ENCODE measurements at places on chromosomes 2 and 18.

- no peak for DNase-seq
These were observed 30.7 kb upstream of the PPM1B start for GRCh38 chr2:44137872-44138551.

DNA sequence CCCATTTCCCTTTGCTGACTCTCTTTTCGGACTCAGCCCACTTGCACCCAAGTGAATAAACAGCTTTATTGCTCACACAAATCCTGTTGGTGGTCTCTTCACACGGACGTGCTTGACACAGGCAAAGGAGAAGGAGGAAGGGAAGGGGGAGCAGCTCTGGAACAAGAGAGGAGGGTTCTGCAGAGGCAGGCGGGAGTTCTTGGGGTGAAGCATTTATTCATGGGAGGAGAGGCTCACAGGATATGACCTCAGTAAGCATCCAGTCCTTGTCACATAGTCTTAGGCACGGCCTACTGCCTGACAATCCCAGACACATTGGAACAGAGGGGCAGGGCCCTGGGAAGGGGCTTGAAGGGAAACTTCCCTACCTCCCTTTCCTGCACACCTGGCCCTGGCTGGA is 171.7 kb upstream of the HS6ST1 start:
- DNase-seq, result no peak

GRCh38 chr2:37472959-37473358 is 128.5 kb downstream of the QPCT start:
- peak; percentile 73 for DNase-seq

GRCh38 chr2:14756981-14757657 is 124.6 kb downstream of the LRATD1 start:
- no peak for DNase-seq

DNA sequence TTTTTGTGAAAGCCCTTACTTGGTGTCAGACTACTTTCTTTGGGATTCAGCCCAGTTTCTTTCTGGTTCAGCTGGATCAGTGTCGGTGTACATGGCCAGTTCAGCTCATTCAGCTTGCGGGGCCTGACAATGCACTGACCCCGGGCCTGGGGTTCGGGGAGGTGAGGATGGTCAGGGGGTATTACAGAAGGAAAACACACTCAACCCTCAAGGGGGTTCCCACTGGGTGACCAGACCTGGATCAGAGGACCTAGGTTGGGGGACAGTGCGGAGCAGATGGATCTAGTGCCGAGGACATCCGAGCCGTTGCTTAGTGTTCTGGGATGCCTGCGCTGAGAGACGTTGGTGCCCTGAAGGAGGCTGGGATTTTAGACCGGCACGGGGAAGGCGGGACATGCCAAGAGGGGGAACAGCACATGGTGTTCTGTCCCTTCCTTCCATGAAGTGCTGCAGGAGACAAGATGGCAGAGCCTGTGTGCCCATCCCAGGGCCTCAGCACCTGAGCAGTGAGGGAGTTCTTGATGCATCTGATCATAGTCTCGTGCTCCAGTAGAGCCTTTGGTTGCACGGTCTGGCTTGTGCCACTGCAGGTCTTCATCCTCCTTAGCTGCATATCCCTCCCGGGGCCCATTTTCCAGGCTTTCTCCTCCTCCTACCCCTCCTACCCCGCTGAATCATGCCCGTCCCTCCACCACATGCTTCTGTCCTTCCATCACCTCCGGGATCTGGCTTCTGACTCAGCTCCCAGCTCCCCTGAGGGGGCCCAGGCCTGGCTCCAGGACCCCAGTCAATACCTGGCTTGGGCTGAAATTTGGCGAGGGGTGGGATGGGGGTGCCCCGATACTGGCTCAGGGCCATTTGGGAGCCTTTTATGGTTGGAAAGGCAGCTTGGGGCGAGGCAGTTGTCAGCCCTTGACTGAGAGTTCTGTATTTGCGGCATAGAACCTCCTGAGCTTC is 18.0 kb downstream of the SPEG start:
- DNase-seq, result no peak

GRCh38 chr2:156892467-156893281 is 364.8 kb upstream of the GALNT5 start:
- DNase-seq, result peak; percentile 80

DNA sequence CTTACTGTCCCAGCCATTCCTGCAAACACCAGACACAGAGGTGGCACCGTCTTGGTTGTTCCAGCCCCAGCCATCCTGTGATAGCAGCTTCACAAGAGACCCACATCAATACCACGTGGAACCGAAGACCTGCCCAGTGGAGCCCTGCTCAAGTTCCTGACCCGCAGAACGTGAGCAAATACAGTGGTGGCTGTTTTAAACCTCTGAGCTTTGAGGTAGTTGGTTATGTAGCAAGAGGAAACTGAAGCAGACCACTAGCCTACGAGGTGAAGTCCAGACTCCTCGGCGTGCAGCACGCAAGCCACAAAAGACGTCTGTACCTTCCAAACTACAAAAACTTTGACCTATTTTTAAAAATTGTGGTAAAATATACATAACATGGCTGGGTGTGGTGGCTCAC is 96.1 kb upstream of the ODC1 start:
- DNase-seq, result no peak

DNA sequence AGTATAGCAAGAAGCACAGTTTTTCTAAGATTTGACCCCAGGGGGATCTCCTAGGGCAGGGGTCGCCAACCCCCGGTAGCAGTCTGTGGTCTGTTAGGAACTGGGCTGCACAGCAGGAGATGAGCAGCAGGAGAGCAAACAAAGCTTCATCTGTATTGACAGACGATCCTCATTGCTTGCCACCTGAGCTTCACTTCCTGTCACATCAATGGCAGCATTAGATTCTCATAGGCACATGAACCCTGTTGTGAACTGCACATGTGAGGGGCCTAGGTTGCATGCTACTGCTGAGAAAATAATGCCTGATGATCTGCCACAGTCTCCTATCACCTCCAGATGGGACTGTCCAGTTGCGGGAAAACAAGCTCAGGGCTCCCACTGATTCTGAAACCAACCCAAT is 136.2 kb downstream of the RGPD3 start:
- DNase-seq, result peak; percentile 25

GRCh38 chr2:37020887-37021796 is 54.8 kb upstream of the STRN start:
- DNase-seq, result no peak
